Activated CD4-positive, alpha-beta T cell treated with anti-CD3 and anti-CD28 coated beads, Interleukin-2, amount 50 U/mL, for 24 hours (primary cell): ENCODE measurements at places on chromosomes 6 and 20.
A peak's percentile ranks its signal among the peaks of the same experiment; 100 is the strongest.

DNA sequence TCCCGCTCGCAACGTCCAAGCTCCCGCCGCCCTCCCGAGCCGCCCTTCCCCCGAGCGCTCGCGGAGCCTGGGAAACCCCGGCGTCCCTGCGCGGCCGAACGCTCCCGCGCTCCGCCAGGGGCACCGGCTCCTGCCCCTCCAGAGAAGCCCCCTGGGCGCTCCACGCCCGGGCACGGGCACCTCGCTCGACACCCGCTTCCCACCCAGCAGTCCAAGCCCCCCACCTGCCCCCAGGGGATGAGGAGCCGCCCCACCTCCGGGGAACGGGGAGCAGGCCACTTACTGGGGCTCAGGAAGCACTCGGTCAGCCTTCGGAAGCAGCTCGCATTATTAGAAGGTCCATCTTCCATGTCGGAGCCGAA lies 1.4 kb downstream of the PDE10A start:
- no peak for DNase-seq

GRCh38 chr6:123570813-123571684 lies 65.7 kb downstream of the TRDN start:
- no peak for DNase-seq

- no peak for DNase-seq
These were observed 9.5 kb downstream of the RPL10A start for GRCh38 chr6:35477551-35478179.

GRCh38 chr6:49384904-49385303 lies 78.1 kb downstream of the MMUT start:
- DNase-seq = no peak

DNA sequence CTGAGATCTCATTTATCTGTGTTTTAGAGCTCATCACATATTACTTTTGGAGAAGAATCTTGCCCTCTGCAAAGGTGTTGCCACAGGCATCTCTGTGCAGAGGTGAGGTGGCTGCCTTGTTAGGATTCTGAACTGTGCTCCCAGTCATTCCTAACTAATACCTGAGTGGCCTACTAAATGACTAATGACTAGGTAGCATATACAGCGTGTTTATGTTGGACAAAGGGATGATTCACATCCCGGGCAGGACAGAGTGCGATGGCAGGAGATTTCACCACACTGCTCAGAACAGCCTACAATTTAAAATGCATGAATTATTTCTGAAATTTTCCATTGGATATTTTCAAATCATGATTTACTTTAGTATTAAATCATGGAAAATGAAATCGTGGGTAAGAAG lies 23.1 kb upstream of the CGA start:
- DNase-seq = no peak

GRCh38 chr6:41607036-41607435 lies 31.2 kb upstream of the MDFI start:
- DNase-seq = no peak

- no peak for DNase-seq
These were observed 31.5 kb downstream of the POM121L2 start for GRCh38 chr6:27280540-27281000.

DNA sequence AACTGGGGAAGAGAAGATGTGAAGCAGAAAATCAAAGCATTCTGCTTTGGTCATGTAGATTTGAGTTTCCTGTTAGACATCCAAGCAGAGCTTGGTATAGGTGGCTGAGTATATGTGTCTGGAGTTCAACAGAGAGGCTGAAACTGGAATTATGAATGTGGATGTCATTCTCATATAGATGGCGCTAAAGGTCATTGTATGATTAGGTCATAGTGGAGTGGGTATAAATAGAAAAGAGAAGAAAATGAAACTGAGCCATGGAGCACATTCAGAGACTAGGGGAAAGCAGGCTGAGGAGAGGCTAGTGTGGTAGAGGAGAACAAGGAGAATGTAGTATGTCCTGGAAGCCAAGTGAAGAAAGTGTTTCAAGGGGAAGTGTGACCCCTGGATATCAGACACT lies 295.6 kb upstream of the PLN start:
- DNase-seq = no peak

DNA sequence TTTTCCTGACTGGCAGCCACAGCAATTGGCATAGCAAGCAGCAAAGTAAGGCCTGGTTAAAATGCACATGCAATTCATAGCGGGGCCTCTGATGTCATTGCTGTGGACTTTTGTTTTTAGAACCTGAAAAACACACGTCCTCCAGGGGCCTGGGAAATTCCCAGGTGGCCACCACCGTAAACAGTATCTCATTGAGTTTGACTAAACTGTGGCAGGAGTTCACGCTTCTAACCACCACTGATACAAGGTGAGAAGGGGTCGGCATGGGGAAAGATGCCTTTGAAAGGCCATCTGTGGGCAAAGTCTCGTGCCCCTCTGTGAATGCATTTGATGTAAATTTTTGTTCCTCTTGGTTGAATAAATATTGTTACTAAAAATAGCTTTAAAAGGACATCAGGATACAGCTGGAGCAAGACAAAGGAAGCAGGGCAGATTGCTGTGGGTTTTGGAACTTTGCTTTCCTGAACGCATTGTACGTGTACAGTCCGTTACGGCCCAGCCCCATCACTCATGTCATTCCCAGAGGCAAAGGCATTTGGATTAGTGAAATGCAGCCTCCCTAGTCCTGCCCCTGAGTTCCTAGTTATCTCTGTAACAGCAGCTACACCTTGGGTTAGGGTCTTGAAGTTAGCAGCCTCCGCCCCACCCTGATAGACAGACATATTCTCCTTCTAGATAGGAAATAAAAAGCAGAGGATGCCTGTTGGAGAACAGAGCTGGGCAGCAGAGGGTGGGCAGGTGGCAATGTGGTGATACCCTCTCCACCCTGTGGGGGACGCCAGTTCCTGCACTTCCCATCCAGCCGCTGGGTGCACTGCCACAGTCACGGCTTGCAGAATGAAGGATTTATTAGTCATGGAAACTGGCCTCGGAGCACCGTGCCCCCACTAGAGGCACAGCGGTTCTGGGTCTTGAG lies 80.3 kb downstream of the ZDHHC14 start:
- peak; percentile 29 for DNase-seq

- no peak for DNase-seq
These were observed 6.4 kb upstream of the SLC2A12 start for GRCh38 chr6:134058622-134059366.

- DNase-seq = no peak
These were observed 5.8 kb downstream of the TUBB start for GRCh38 chr6:30725713-30726505.

DNA sequence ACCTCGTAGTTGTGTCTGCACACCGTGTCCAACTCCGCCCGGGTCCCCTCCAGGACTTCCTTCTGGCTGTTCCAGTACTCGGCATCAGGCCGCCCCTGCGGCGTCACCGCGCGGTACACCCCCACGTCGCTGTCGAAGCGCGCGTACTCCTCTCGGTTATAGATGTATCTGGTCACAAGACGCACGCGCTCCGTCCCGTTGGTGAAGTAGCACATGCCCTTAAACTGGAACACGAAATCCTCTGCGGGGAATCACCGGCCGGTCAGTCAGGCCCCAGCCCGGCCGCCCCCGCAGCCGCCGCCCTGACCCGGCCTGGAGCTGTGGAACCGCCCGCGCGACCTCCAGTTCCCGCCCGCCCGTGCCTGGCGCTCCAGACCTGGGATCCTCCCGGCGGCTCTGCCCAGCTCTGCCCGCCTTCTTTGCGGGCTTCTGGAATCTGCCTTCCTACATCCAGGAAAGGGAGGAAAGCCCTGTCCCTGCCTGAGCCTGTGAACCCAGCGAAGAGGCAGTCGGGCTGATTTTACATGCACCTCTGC lies 1.6 kb downstream of the HLA-DQB1 start:
- DNase-seq = no peak

- no peak for DNase-seq
These were observed 1137.3 kb upstream of the ADGRB3 start for GRCh38 chr6:67497749-67498148.

- DNase-seq = no peak
These were observed 59.0 kb downstream of the RIN2 start for GRCh38 chr20:19817017-19817416.

DNA sequence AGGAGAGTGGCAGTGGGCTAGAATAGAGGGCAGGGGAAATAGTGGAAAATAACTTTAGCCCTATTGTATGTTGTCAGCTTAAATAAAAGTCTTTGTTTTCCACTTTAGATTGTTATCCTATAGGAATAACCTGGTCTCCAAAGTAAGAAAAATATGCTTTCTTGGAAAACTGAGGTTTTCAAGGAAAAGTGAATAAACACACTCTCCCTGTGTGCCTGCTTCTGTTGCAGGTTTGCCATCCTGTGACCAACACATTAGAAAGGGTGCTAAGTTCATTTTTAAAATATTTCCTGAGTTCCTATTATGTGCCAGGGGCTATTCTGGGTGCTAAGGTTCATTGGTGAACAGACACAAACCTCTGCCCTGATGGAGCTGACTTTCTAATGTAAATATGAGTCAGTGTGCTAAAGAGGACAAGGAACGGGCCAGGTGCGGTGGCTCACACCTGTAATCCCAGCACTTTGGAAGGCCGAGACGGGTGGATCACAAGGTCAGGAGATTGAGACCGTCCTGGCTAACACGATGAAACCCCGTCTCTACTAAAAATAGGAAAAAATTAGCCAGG lies 23.5 kb downstream of the BICRAL start:
- DNase-seq = no peak

GRCh38 chr6:129211626-129212025 lies 328.7 kb downstream of the LAMA2 start:
- DNase-seq = no peak

DNA sequence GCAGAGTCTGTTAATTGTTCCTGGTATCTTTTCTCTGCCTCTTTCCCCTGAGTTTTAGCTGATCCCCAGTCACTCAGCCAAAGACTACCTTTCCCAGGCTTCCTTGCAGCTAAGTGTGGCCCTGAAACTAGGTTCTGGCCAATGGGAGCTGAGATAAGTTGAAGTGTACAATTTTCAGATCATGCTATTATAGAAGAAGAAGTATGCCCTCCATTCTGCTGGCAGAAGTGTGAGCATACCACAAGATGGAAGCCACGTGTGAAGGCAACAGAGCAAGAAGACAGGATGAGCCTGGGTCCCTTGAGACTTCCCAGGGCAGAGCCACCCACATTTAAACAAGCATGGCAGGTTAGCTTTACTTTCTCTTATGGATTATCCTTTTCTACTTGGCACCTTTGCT lies 273.2 kb downstream of the HIVEP2 start:
- no peak for DNase-seq

- DNase-seq = no peak
These were observed 82.2 kb upstream of the NAA20 start for GRCh38 chr20:19934792-19935491.

DNA sequence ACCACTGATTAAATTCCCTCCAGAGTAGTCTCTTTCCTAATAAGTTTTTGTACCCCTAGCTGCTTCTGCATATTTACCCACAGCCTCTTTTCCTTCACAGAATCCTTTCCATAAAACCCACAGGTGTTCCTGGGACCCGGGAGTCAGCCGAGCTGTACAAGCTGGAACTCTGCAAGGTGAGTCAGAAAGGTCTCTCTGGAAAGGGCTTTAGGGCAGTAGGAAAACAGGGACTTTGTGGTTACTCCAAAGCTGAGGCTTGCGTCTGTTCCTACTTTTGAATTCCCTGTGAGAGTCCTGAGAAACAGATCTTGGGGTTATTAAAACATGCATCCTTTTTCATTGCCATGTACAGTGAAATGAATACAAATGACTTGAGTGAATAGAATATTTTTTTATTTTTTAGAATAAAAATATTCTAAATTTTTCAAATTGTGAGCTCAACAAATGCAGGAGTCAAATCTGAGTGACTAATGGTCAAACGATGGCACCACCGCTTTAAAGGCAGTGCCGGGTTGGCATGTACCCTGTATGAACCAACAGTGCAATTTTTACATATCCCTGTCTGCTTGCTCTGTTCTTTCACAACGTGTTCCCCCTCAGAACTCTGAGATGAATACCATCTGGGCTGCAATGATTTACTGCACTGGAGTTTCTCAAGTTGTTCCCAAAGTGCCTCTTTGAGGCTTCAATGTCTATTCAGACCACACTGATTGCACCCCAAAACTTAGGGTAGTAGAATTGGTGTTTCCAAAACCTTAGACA lies 78.4 kb downstream of the GFRAL start:
- DNase-seq = no peak

GRCh38 chr6:90351696-90352095 lies 55.1 kb upstream of the BACH2 start:
- DNase-seq = no peak

- DNase-seq = no peak
These were observed 86.9 kb downstream of the SLC22A23 start for GRCh38 chr6:3369985-3370360.
